Adrenal gland (tissue), 19 donors: ENCODE measurements at places on chromosomes 7 and 10. TPM values are rescaled to one million over a fixed set of nuclear protein-coding genes. Genes with fewer than 3 reads are reported as not detected.

- peak overlapping the region; percentile 6 for H3K27ac ChIP-seq
- DNase-seq, result peak; percentile 53
- no peaks in the 10 kb centered on the region for H3K36me3 ChIP-seq
- peaks cover 4% of the 10 kb centered on the region for H3K4me1 ChIP-seq
These were observed 12.8 kb upstream of the FMC1 start for GRCh38 chr7:139328375-139328774.

- H3K27ac ChIP-seq, result no peak overlapping the region
- no peaks in the 10 kb centered on the region for H3K27me3 ChIP-seq
- H3K4me1 ChIP-seq, result peaks cover 23% of the 10 kb centered on the region
- DNase-seq, result no peak
- no peaks in the 10 kb centered on the region for H3K36me3 ChIP-seq
- no peak overlapping the region for H3K4me3 ChIP-seq
These were observed 6.5 kb downstream of the GDI2 start for GRCh38 chr10:5806745-5807144.

DNA sequence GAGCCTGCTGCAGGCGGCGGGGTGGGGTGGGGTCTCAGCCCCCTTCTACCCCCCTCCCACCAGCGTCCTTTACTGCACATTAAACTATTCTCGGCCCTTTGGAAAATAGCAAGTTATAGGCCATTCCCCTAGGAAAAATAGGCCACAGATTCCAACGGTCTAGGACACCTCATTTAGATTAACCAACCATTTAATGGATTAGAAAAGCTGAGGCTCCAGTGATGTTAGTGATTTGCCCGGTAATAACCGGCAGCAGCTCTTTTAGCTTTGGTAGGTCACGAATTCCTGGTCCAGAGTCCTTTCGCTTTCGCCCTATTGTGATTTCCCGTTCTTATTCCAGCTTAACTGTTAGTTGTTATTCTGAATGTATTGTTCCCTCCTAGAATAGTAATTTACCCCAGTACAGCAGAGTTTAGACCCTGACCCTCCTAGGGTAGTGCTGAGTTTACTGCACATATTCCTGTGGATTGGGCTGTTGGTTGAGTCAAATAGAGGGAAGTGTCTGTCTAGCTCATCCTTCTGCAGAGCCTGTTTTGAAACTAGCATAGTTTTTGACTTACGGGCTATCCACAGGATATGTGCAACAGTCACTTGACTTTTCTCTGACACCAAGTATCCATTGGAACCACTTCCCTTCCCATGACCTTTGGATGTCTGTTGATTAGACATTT is 754 bp downstream of the GSTO1 start:
- H3K4me1 ChIP-seq, result peaks cover 34% of the 10 kb centered on the region
- H3K27me3 ChIP-seq, result no peaks in the 10 kb centered on the region
- peaks cover 34% of the 10 kb centered on the region for H3K36me3 ChIP-seq
- H3K27ac ChIP-seq, result peak overlapping the region; percentile 99
- peak overlapping the region; percentile 45 for H3K4me3 ChIP-seq
- peak; percentile 47 for DNase-seq

GRCh38 chr7:159157714-159158113 is 13.0 kb upstream of the VIPR2 start:
- DNase-seq, result no peak
- H3K27ac ChIP-seq, result no peak overlapping the region
- no peaks in the 10 kb centered on the region for H3K4me1 ChIP-seq
- H3K4me3 ChIP-seq, result no peak overlapping the region
- no peaks in the 10 kb centered on the region for H3K36me3 ChIP-seq
- no peaks in the 10 kb centered on the region for H3K27me3 ChIP-seq

HECW1 gene
- total RNA-seq, result 0.72 TPM

AKR1C8 gene
- not detected for total RNA-seq

PRKAR2B gene
- 58.2 TPM for total RNA-seq

- H3K4me3 ChIP-seq, result no peak overlapping the region
- H3K4me1 ChIP-seq, result no peaks in the 10 kb centered on the region
- no peaks in the 10 kb centered on the region for H3K27me3 ChIP-seq
- no peak overlapping the region for H3K27ac ChIP-seq
These were observed 306.4 kb upstream of the CDC14C start for GRCh38 chr7:48617993-48618392.

DNA sequence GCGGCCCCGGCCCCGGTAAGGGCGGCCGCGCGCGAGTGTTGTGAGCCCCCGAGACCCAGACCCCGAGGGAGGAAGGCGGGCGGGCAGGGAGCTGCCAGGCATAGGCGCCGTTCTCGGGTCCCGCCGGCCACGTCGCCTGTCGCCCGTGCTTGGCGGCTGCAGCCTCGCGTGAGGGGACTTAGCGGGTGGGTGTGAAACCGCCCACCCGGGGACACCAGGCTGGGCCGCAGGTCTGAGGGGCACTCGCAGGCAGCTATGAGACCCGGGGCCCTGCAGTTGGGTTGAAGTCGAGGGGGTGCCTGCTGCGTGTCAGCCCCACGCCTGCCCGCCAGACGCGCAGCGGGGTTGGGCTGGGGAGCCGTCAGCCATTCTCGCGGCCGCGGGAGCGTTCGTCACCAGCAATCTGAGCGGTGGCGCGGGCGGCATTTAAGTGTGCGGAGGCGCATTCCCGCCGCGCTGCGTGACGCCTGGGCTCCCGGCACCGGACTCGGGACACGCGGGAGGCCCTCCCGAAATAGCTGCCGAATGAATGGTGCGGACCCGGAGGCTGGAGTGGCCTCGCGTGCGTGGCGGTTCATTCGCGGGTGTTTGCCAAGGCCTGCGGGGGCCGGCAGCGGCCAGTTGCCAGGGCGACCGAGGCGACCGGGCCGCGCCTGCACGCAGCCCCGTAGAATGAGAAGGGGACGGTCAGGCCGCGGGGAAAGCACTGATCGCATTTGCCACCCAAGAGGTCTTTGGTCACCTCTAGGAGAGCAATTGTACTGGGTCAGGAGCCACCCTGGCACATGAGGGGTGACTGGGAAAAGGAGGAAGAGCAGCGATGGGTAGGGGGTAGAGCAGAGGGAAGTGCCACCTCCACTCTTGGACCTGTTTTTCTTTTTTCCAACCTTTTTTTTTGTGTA is 750 bp downstream of the ZNF398 start:
- peak overlapping the region; percentile 93 for H3K27ac ChIP-seq
- H3K4me3 ChIP-seq, result peak overlapping the region; percentile 83
- DNase-seq, result peak; percentile 69
- H3K36me3 ChIP-seq, result no peaks in the 10 kb centered on the region

FFAR4 gene
- total RNA-seq, result 1.2 TPM

DNA sequence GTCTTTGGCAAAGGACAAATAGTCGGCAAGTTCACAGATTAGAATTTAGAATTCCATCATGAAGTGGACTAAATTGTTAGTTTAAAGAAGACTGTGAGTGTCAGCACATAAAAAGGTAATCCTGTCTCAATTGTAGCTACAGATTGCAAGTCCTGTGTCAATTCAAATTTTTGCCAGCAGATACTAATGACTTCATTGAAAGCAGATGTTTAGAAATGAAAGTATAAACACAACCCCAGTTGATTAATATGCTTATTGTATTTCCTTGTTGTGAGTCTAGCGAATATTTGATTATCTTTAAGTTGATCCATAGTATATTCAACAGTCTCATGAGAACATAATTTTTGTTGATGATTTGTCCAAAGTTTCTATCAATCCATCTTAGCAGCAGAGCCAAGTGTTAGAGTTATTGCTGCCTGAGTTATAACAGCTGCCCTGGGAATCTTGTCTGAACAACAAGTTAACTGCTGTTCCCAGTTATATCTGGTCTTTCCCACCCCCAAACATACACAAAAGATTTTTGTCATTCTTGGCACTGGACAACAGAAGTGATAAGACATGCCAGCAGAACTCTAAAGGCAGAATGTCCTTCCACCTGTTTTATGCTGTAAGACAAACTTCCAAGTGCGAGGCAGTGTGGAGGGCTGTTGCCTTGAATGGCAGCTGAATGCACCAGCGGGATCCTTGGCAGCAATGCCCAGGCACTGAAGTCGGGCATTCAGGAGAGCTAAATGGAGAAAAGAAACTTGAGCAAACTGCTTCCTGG is 21.3 kb upstream of the HERPUD2 start:
- H3K4me1 ChIP-seq, result no peaks in the 10 kb centered on the region
- H3K27me3 ChIP-seq, result no peaks in the 10 kb centered on the region
- H3K4me3 ChIP-seq, result peak overlapping the region; percentile 40

DNA sequence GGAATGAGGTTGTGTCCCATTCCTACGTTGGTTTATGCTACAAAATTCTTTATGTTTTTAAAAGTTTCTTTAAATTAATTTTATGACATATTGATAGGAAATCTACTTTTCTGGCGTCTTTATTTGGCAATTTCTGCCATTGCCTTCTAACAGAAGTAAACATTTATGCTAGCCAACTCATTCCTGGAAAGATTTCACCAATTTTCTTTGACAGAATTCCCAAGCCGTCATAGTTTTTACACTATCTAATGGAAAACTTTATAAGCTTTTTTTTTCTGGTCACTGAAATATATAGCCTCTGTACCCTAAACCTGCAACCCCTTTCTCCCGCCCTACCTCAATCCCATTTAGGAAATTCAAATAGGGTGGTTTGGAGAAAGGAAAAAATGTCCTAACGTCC is 6.1 kb upstream of the TCAF1 start:
- H3K36me3 ChIP-seq, result no peaks in the 10 kb centered on the region
- H3K27me3 ChIP-seq, result no peaks in the 10 kb centered on the region
- no peak overlapping the region for H3K4me3 ChIP-seq
- DNase-seq, result no peak

DNA sequence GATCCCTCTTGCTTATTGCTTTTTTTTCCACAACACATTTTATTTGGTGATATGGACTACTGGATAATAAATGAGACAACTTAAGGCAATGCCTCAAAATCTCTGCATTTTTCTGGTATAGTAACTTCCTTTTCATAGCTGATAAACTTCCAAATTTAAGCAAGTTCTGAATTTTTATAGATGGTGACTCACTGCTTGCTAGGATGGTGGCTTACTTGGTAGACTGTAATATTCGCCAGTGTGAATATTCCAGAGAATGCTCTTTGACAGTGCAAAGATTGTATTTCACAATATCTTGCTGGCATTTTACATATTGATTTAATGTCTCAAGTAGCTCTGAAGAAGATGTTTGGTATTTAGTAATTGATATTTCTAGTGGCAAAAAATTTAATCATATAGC is 472.4 kb downstream of the TFEC start:
- H3K4me1 ChIP-seq, result no peaks in the 10 kb centered on the region
- H3K4me3 ChIP-seq, result no peak overlapping the region
- DNase-seq, result no peak
- H3K27ac ChIP-seq, result no peak overlapping the region

GRCh38 chr7:44750921-44751571 is 2.4 kb downstream of the ZMIZ2 start:
- no peaks in the 10 kb centered on the region for H3K27me3 ChIP-seq
- no peak for DNase-seq
- H3K4me3 ChIP-seq, result no peak overlapping the region
- H3K36me3 ChIP-seq, result no peaks in the 10 kb centered on the region
- H3K27ac ChIP-seq, result no peak overlapping the region

DNA sequence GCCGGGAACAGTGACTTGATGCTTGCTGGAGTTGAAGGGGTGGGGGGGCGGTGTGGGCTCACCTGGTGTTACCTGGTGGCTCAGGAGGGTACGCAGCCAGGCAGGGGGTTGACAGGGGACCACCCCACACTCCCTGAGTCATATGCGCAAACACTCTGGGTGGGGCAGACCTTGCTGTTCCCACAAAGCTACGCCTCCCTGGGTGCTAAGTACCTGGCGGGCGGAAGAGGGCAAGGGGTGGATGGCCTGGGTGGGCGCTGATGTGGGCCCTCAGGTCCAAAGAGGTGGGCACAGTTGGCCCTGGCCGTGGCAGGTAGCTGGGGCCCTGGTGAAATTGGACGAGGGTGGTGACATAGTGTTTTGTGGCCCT is 13.9 kb downstream of the STX1A start:
- no peak overlapping the region for H3K27ac ChIP-seq
- no peaks in the 10 kb centered on the region for H3K4me1 ChIP-seq
- DNase-seq, result no peak
- H3K27me3 ChIP-seq, result no peaks in the 10 kb centered on the region
- no peaks in the 10 kb centered on the region for H3K36me3 ChIP-seq
- H3K4me3 ChIP-seq, result no peak overlapping the region

DNA sequence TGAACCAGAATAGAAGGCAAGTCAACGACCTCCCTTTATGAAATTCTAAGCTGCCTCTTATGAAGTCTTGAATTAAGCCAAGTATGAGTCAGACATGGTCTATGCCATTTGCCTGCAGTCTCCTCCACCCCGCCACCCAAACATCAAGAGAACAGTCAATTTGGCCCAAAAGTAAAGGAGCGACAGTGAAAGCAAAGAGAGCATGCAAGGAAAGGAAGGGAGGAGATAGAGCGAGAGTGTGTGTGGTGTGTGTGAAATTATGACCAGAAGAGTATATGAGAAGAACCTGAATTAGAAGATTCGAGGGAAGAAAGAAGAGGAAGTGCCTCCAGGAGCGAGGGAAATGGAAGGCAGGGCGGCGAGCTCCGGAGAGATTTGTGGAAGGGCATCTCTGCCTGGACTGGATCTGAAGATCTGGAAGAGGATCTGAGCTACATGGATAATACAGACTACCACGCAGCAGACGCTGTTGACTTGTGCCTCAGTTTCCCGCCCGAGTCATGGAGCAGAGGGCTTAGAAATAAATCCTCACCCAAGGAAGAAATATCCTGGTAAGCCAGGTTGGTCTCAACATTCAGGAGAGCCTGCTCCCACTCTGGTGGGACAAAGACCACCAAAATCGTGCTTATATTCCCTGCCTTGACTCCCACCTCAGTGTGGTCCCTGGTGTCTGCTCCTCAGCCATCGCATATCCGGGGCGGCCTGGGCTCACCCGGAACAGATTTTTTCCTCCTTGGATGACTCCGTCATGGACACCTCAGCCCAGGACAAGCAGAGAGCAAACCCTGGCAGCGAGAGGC is 459 bp downstream of the ZDHHC6 start:
- H3K27ac ChIP-seq, result peak overlapping the region; percentile 92
- peaks cover 12% of the 10 kb centered on the region for H3K36me3 ChIP-seq
- no peaks in the 10 kb centered on the region for H3K27me3 ChIP-seq
- H3K4me3 ChIP-seq, result peak overlapping the region; percentile 64

SPDYE11 gene
- total RNA-seq, result not detected

DNA sequence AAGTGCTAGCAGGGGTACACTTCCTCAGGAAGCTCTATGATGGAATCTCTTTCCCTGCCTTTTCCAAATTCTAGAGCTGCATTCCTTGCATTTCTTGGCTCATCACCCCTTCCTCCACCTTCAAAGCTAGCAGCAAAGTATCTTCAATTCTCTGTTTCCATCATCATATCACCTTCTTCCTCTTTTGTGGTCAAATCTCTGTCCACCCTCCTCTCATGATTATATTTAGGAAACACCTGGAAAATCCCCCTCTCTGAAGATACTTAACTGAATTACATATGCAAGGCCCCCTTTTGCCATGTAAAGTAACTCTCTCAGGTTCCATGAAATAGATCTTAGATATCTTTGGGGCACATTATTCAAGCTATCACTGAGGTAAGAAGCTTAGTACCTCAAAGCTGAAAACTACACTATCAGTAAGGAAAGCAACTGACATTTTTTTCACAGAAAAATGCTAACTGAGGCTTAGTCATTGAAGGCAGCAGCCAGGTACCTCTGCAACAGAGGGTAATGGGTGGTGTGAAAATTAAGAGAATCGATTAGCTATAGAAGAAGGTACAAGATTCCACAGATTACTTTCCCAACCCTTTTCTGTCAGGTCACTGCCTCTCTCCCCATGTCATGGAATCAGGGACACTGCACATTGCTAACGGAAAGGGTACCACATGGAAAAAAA is 197.3 kb downstream of the MACC1 start:
- no peaks in the 10 kb centered on the region for H3K4me1 ChIP-seq
- DNase-seq, result no peak
- no peak overlapping the region for H3K27ac ChIP-seq
- no peak overlapping the region for H3K4me3 ChIP-seq
- H3K27me3 ChIP-seq, result no peaks in the 10 kb centered on the region
- H3K36me3 ChIP-seq, result no peaks in the 10 kb centered on the region

GPRIN2 gene
- not detected for total RNA-seq

SPDYE2B gene
- not detected for total RNA-seq

GRCh38 chr7:41045556-41046123 is 657.2 kb downstream of the INHBA start:
- H3K27ac ChIP-seq, result no peak overlapping the region
- no peak overlapping the region for H3K4me3 ChIP-seq
